ENCODE measurements at places on chromosomes 4 and X. TPM values are rescaled to one million over a fixed set of nuclear protein-coding genes. Genes with fewer than 3 reads are reported as not detected.

GRCh38 chrX:18354369-18355223, at the start of gene SCML2:
Gene SCML2, minus strand, starts transcription at chrX:18354688. Its CDS starts 20,617 bp downstream, at chrX:18334071.
- peak; percentile 37 for DNase-seq

DNA sequence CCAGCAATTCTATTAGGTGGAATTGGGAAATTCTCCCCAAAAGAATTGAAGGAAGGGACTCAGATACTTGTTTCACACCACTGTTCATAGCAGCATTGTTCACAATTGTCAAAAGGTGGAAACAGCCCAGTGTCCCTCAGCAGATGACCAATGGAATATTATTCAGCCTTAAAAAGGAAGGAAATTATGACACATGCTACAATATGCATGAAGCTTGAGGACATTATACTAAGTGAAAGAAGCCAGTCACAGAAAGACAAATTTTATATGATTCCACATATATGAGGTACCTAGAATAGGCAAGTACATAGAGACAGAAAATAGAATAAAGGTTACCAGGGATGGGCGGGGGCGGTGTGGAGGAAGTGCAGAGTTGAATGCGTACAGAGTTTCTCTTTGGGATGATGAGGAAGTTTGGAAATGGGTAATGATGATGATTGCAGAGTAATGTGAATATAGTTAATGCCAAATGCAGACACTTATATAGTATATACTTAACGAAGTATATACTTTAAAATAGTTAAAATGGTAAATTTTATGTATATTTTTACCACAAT, 29.6 kb downstream of the DOCK11 start:
- no peak for DNase-seq

DNA sequence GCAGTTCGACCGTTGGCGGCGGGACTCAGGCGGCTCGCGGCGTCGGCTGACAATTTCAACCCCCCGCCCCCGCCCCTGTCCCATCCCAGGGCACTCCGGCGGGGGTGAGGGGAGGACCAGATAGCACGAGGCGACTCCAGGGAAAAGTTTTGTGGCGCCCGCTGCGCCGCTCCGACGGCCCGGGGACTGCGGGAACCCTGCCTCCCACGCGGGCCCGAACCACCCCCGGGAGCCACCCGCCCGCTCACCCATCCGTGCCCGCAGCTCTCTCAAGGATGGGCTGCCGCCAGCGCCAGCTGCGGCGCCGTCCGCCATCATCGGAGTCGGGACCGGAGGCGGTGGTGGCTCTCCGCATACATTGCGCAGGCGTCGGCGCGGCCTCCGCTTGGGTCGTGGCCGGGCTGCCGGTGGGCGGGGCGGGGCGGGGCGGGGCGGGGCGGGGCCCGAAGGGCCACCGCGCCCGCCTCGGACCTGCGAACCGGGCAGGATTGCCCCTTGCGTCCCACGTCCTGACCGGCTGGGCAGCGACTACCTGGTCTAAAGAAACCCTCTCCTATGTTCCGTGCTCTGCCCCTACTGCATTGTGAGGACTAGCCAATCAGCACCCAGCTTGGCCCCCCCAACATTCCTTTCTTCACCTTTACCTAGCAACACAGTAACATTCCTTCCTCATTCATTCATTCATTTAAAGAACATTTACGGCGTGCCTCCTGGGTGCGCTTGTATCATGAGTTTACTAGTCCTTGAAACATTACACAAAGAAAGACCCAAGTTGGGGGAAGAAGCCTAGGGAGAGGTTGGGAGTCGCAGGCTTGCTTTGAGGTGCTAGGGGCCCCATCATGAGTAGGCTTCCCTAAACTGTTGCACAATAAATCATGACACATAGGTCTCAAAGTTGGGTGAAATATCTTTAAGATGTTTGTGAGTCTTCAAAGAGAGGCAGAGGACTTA, at the start of gene MAP7D3:
TSS of gene MAP7D3 (minus strand) at position 360 of the 951 bp plus-strand sequence. CDS start at position 318, 42 bp downstream.
- DNase-seq, result peak; percentile 29

The RASL11B gene
- 0.52 TPM for total RNA-seq

DNA sequence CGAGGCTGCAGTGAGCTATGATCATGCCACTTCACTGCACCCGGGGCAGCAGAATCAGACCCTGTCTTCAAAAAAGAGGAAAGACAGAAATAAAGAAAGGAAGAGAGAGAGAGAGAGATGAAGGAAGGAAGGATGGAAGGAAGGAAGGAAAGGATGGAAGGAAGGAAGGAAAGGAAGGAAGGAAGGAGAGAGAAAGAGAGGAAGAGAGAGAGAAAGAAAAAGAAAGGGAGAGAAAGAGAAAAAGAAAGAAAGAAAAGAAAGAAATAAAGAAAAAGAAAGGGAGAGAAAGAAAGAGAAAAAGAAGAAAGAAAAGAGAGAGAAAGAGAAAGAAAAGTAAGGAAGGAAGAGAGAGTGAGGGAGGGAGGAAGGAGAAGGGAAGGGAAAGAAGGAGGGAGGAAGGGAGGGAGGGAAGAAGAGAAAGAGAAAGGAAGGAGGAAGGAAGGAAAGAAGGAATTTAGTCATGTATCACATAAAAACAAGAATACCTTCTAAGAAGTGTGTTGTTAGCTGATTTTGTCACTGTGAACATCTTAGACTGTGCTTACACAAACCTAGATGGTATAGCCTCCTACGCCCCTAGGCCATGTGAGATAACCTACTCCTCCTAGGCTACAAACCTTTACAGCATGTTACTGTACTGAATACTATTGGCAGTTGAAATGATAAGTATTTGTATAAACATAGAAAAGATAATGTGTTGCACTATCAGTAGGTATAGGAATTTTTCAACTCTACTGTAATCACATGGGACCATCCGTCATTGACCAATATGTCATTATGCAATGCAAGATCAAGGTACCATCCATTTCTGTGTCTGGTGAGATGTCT, 17.4 kb upstream of the AFF1 start:
- no peak for DNase-seq

DNA sequence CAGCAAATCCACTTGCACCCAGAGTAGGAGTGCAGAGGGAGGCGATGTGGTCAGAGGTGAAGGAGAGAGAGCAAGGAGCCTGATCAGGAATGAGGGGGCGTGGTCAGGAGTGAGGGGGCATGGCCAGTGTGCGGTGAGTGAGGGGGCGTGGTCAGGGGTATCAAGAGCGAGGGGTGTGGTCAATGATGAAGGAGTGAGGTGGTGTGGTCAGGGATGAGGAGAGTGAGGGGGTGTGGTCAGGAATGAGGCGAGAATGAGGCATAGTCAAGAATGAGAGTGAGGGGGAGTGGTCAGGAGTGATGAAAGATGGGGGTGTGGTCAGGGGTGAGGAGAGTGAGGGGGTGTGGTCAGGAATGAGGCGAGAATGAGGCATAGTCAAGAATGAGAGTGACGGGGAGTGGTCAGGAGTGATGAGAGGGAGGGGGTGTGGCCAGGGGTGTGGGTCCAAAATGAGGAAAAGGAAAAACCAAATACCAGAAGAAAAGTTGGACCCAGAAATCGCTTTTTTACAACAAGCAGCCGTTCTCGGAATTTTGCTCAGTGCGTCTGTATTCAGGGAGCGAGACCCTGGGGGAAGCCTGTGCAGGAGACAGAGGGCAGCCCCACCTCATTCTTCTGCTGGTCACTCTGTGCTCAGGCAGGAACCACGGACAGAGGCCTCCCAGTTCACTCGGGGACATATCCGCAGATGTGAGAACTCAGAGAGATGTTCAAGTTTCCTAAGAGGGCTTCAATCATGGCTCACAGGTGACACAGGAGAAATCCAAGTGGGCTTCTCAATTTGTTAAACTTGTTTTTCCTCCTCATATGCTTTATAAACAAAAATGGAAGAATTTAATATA, 47.5 kb downstream of the MAGEA1 start:
- DNase-seq, result peak; percentile 79

DNA sequence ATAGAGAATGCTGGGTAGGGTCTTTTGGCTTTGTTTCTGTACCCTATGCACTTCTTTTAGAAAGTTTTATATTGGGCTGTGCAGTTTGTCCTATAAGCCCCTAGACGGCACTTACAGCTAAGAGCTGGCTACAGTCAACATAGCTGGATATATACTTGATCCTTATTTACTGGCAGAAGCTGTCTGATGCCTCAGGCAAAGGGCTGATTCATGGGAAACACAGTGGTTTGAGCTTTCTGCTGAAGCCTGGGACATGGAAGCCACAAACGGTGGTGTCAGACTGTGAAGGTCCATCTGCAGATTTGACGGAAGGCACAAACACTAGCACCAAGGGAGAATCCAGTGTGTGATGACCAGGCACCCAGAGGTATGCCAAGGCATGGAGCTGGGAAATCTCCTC, 608.4 kb downstream of the ANKRD50 start:
- DNase-seq, result no peak

DNA sequence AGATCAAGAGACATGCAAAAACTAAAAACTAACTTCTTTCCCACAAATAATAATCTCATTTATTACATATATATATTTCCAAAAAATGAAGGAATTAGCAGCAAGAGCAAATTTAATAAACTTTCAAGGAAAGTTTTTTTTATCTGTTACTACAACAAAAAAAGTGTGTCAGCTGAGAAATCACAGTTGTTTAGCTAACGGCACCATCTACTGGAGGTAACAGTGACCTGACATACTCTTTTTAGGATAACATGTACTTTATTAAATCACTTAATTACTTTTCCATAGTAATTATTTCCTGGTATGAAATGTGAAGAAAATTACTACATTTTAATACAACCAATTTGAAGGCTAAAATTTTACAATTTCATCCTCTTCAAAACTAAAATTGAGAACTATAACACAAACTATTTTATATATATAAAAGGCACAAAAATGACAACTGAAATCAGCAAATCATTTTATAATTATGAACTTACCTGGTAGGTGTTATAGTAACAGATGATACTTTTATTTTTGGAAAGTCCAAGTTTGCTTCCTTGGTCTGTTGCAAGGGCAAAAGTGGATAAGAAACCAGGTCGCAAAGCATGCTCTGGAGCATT, 9.1 kb downstream of the LAMTOR3 start:
- no peak for DNase-seq

GRCh38 chr4:108783665-108784463, 21.0 kb upstream of the ETNPPL start:
- DNase-seq, result no peak

The NIPAL1 gene
- total RNA-seq, result 1.6 TPM

The RAB9B gene
- total RNA-seq, result 1.6 TPM

DNA sequence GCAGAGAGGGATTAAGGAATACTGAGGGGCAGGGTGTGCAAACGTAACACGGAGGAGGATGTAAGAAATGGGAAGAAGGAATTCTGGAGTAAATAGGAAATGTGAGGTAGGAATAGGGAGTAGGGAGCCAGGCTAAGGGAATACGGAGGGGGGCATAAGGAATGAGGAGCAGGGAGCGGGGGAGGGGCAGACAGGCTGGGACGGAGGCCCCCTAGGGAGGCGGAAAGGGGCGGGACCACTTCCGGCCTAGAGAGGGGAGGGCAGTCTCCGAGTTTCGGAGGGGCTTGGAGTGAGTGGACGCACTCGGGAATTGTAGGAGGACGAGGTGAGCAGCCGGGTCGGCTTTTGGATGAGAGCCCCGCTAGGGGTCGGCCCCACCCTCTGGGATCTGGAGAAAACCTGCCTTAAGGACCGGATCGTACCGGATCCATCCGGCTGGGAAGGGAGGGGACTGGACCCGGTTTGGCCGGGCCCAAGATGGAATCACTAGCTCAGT, 612 bp downstream of the MAGED2 start:
- DNase-seq, result peak; percentile 80

The GDPD2 gene
- total RNA-seq, result not detected

The AFP gene
- total RNA-seq, result 0.73 TPM

The MAGEE2 gene
- 0.24 TPM for total RNA-seq

The MAGEA2 gene
- not detected for total RNA-seq

The VAMP7 gene
- 39.0 TPM for total RNA-seq

- no peak for DNase-seq
Measured at GRCh38 chr4:159006202-159006601, 96.7 kb upstream of the RAPGEF2 start.

DNA sequence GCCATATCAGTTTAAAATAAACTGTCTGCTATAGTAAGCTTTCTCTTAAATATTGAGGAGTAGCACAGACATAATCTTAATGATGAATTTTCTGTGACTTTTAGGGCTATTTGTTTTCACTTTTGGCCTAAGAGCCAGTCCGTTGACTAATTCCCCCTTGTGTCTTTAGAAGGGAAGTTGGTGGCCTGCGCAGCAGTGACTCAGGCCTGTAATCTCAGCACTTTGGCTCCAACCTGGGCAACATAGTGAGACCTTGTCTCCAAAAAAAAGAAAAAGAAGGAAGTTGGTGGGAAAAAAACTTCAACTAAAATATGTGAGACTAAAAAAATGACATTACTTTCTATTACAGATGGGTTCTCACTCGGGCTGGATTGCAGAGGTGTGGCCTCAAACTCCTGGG, 3.4 kb downstream of the NCAPG start:
- no peak for DNase-seq
